ENCODE measurements at places on chromosomes 4 and X. TPM values are rescaled to one million over a fixed set of nuclear protein-coding genes. Genes with fewer than 3 reads are reported as not detected.

The ODAPH gene
- 0.39 TPM for total RNA-seq

The CLCN5 gene
- 4.4 TPM for total RNA-seq

The NDNF gene
- total RNA-seq, result 5.1 TPM

The ASB5 gene
- not detected for total RNA-seq

The ARMCX4 gene
- total RNA-seq, result 3.1 TPM

The TMEM185A gene
- total RNA-seq, result 10.3 TPM
